IMR-90 (cell line): ENCODE measurements at places on chromosomes 6 and 20. TPM values are rescaled to one million over a fixed set of nuclear protein-coding genes. Genes with fewer than 3 reads are reported as not detected.

- no peak overlapping the region for H3K27ac ChIP-seq
- peaks cover 17% of the 10 kb centered on the region for H3K27me3 ChIP-seq
- no peak overlapping the region for H3K4me3 ChIP-seq
- H3K4me1 ChIP-seq = peaks cover 2% of the 10 kb centered on the region; the same call in 1 of the 2 replicates
- DNase-seq = peak; percentile 48
Observed at GRCh38 chr6:34459899-34460593, 5.8 kb upstream of the PACSIN1 start.

GTPBP2 gene
- total RNA-seq = 34.2 and 38.4 TPM in 2 replicates

DNA sequence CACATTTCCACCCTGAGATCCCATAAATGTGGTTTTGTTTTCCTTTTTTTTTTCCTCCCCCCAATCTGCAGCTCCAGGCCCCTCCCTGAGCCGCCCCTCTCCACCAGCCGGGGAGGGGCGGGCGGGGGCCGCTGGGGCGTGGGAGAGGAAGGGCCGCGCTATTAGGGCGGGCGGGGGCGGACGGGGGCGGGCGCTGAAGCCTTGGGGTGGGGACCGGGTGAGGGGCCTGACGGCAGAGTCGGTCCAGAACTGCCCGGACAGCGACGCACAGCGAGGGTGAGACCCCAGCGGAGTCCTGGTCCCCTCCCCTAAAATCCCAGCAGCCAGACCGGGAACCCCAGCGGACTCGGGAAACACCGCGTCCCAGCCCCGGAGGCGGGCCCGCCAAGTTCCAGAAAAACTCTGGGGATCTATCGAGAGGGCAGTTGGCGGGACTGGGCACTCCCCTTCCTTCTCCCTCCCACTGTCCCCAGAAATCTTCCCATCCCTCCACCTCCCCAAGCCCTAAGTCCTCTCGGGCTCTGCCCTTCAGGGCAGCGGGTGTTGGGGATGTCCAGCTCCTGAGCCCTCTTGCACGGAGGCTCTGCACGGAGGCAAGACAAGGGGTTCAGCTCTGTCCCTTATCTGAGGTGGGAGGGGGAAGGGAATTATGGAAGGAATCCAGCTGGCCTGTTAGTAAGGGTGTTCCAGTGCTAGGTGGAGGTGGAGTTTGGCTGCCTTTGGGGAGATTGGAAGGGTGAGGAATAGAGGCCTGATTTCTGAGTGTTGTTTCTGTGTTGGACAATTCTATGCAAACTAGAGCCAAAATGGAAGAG is at the start of gene PRICKLE4:
PRICKLE4 (plus strand) TSS at position 232 of the 815 bp plus-strand sequence. CDS start 2,692 bp downstream, outside the sequence.
- H3K27ac ChIP-seq = peak within 1 kb of the TSS; percentile 38
- no peaks in the 10 kb centered on the region for H3K27me3 ChIP-seq
- peak within 1 kb of the TSS; percentile 54 for H3K4me3 ChIP-seq
- no peak for DNase-seq
- H3K4me1 ChIP-seq = peaks cover 12% of the 10 kb centered on the region

- H3K27ac ChIP-seq = peak overlapping the region; percentile 18; the same call in 1 of the 2 replicates
- H3K4me3 ChIP-seq = no peak overlapping the region
- no peaks in the 10 kb centered on the region for H3K27me3 ChIP-seq
- H3K4me1 ChIP-seq = peaks cover 32% of the 10 kb centered on the region
- no peak for DNase-seq
Observed at GRCh38 chr20:41178904-41179432, 41.6 kb downstream of the PLCG1 start.

GRCh38 chr6:169970306-169970988 is 219.0 kb downstream of the ERMARD start:
- H3K4me3 ChIP-seq = no peak overlapping the region
- DNase-seq = no peak
- H3K36me3 ChIP-seq = no peaks in the 10 kb centered on the region
- H3K27ac ChIP-seq = no peak overlapping the region

DNA sequence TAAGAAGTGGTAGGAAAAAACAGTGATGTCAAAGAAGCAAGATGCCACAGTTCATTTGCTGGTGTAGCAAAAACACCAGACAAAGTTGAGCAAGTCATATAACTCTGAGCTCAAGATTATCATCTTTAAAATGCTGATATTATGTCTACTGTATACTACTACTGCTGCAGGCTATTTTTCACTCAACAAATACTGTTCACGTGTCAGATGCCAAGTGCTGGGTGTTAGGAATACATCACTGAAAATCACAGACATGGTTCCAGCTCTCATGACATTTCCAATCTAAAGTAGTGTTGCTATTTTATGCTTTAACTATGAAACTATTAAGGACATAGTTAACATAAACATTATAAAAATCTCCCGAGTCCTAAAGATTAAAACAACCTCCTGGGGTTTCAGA is 163.0 kb downstream of the NKAIN2 start:
- H3K4me3 ChIP-seq = no peak overlapping the region
- H3K27ac ChIP-seq = no peak overlapping the region
- H3K36me3 ChIP-seq = no peaks in the 10 kb centered on the region
- H3K27me3 ChIP-seq = no peaks in the 10 kb centered on the region
